Activated naive CD4-positive, alpha-beta T cell (primary cell): ENCODE measurements at places on chromosomes 2 and 18.
A peak's percentile ranks its signal among the peaks of the same experiment; 100 is the strongest.

DNA sequence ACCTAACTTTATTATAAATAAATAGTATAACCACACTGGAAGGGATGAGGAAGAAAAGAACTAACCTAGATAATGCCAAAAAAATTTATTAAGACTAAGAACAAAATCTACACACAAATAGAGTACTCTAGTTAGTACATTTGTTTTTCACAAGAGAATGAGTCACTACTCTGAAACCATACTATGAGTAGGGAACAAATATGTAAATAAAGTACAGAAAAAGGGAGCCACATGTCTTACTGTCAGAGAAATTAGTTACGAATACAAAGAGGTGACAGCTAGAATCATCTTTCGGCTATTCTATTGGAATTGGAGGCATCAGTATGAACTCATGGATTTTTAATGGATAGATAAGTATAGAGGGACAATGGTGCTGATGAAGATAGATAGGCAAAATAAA is 150.5 kb downstream of the COPS8 start:
- DNase-seq, result no peak

DNA sequence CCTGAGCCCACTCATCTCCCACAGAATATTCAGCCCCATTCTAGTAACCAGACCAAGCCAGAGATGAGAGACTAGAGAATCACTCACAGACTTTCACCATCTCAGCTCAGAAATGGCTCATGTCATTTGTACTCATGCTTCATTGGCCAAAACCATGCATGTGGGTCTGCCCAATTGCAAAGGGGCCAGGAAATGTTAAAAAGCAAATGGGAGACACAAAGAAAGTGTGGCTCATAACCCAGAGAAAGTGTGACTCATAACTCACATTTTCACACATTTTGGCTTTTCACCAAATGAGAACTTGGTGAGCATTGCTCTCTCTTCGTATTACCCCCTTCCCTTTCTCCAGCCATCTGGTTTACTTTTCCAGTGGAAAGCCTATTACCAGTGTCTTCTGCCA is 66.2 kb downstream of the MDH1 start:
- no peak for DNase-seq

- no peak for DNase-seq
Measured at GRCh38 chr2:25845843-25846505, 32.3 kb downstream of the ASXL2 start.

GRCh38 chr2:180125245-180125962 is 118.3 kb upstream of the CWC22 start:
- DNase-seq, result peak; percentile 5

- DNase-seq, result no peak
Measured at GRCh38 chr18:55296778-55297177, 291.2 kb downstream of the TCF4 start.

DNA sequence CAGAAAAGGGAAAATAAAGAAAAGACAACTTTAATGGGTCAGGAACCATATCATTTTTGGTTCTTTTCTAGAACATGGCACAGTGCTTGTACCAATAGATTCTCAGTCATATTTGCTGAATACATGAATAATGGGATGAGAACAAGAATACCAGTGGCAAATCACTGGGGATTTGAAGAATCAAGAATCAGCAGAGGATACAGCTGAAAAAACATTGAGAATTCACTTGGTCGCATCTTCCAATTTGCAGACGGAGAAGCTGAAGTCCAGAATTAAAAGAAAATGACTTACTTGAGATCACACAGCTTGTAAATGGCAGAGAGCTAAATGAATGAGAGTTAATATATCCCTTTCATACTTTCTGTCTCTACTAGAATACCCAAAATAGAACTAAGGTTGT is 362.2 kb downstream of the RAD51AP2 start:
- DNase-seq, result no peak

DNA sequence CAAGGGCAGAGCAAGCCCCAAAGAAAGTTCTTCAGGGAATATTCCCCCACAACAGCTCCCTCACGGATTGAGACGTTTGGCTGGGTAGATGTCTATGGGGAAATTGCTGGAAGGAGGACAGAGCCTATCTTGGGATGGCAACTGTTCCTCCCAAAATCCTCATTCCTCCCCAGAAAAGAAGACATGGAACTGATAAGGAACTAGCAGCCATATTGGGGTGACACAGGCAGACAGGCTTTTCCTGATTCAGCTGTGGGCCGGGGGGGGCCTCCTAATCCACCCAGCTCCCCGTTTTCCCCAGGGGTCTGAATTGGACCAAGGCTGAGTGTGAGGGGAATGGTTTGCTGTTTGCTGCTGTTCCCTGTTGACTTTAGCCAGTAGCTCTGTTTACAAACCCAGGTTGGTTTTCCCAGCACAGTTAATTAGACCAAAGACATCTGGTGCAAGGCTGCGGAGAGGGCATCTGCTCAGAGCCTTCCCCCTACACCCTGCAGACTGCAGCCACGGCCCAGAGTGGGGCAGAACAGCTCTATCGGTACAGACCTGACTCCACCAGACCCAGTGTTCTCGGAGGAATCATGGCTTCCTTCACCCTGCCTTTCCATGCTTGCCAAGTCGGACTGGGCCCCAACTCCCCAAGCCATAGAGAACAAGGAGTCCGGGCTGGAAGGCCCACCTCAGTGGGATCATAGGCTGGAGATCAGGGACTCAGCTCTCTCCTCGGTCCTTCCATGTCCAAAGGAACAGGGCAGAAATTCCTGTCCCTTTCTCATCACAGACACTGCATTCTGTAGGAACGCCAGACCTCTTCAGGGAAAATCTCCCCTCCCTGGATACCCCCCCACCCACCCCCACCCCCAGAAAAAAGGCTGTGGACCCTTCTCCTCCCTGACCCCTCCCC is 1.7 kb upstream of the PKDCC start:
- DNase-seq, result no peak

- no peak for DNase-seq
Measured at GRCh38 chr18:33804258-33804657, 226.2 kb downstream of the ASXL3 start.

- DNase-seq, result no peak
Measured at GRCh38 chr2:62920070-62920469, 130.6 kb upstream of the OTX1 start.

GRCh38 chr2:26786207-26787028 is 562 bp downstream of the CENPA start:
- no peak for DNase-seq

DNA sequence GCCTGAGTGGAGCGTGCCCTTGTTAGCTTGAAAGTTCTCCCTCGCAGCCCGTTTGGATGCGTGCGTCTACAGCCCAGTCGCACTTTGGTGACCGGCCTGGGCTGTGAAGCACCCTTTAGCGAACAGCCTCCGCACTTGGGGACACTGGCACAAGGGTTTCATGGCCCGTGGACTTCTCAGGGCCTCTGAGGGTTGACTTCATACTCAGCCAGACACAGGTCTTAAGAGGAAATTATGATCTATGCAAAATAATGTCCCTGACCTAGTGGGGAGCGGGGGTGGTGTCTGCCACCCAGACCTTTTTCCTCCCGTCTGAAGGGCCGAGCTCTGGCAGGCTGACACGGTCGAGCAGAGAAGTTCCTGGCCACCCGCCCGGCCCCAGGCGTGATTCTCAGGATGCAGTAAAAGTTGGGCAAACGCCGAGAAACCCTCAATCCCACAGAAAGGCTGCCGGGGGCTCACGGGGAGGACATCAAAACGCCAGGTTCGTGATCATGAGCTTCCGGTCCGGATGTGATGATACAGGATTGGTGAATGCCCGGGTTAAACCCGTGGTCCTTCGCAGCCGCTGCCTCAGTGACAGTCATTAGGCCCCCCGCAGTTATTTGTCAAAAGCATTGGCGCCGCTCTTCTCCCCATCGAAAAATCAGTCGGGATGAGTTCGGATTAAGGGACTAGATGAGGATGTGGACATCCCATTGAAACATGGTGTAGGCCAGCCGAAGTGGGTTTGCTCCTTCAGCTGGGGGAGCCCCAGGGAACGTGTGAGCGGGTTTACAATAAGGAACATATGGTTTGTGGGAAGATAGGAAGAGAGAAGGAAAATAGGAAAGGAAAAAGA is 3.6 kb upstream of the PAX3 start:
- no peak for DNase-seq

GRCh38 chr2:206368933-206369569 is 74.3 kb upstream of the ADAM23 start:
- DNase-seq, result no peak

DNA sequence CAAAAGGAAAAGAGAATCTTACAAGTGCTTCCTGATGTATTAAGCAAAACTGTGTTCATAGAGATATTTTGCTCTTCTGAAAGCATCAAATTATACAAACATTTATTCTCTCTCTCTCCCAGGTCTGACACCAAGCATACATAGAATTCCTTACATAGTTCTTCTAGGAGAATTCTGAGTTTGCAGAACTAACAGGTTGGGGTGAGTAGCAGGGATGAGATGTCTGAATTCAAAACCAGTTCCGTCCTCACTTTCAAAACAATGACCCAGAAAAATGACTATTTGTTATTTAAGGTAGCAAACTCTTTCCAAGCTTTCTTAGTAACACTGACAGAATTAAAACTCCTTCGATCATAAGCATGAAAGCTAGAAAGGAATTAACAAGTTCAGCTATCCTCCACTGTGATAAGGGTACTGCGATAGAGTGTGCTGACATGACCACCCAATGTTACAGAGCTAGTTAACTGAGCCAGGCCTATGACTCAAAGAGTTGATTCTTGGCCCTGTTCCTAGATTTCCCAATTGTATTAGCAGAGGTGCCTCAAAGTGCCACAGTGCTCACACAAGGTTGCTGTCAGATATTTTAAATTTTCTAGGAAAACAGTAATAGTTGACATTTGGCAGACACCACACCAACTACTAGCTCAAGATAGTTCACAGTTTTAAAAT is 85.8 kb upstream of the SETBP1 start:
- no peak for DNase-seq

GRCh38 chr2:177688844-177689243 is 296.3 kb downstream of the AGPS start:
- no peak for DNase-seq

- DNase-seq, result peak; percentile 22
Measured at GRCh38 chr18:74353169-74353775, 37.6 kb downstream of the C18orf63 start.

DNA sequence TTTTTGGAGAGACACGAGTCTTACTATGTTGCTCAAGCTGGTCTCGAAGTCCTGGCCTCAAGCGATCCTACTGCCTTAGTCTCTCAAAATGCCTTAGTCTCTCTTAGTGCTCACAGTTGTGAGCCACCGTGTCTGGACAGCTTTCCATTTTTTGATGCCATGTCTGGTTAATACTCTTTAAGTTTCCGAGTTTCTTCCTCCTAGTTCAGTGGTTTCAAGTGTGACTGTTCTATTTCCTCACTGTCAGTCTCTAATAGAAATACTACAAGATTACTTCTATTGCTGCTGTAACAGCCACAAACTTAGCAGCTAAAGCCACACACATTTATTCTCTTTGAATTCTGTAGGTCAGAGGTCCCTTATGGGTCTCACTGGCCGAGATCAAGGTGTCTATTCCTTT is 125.1 kb upstream of the MGAT5 start:
- no peak for DNase-seq

GRCh38 chr2:167028503-167028902 is 140.2 kb downstream of the XIRP2 start:
- no peak for DNase-seq

- no peak for DNase-seq
Measured at GRCh38 chr2:129717560-129718130, 261.8 kb upstream of the RAB6C start.

- no peak for DNase-seq
Measured at GRCh38 chr2:669323-669722, 7.9 kb downstream of the TMEM18 start.

- DNase-seq, result no peak
Measured at GRCh38 chr2:11405599-11406266, 60.2 kb downstream of the E2F6 start.

DNA sequence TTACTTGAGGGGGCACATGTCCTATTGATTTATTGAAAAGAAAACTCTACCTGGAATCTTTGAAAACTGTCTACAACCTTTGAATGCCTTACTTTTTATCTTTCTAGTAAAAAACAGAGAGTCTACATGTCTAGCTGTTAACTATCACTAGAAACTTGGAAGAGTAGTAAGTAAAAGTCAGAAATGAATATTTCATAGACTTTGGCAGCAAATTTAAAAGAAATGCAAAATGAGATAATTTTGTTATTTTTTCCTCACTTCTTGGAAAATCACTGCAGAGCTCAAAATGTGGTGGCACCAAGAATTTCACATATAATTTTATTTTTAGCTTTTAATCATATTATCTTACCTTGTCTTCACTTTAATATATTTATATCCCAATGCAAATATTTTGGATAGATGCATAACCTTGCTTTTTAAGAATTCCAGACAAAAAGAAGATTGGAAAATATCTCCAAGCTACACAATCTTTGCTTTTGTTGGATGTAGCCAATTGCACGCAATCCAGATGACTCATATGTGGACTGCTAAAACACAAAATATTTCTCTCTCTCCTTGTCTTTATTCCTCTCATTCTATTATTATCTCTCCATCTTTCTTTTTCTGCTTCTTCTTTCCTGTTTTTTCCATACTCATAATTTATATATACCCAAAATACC is 92.2 kb upstream of the DSEL start:
- no peak for DNase-seq

DNA sequence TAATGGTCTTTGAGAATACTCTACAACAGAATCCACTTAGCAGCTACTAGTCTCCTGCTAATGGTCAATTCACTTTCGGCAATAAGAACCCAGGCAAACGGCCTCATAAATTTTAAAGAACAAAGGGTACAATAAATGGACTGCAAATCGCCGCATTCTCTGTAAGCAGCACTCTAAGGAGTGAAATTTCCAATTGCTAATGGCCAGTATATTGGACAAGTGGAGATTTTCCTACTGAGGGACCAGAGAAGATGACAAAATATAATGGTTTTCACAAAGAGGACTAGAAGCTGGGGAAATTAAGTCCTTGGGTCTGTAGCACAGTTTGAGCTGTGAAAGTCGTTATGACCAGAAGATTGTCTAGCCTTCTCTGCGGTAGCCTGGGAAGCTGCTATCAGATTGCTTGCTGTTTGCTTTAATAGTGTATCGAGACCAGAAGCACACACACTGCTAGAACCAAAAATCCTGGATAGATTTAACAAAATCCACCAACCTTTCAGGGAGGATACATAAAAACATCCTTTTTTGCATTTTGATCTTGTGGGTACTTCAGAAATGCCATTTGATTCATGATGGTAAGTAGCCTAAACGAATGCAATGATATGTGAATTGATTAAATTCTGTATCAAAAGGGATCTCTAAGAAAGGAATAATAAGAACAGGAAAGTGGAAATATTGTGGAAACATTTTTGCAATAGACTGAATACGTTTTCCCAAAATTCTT is 53.6 kb upstream of the ATP8B1 start:
- no peak for DNase-seq

DNA sequence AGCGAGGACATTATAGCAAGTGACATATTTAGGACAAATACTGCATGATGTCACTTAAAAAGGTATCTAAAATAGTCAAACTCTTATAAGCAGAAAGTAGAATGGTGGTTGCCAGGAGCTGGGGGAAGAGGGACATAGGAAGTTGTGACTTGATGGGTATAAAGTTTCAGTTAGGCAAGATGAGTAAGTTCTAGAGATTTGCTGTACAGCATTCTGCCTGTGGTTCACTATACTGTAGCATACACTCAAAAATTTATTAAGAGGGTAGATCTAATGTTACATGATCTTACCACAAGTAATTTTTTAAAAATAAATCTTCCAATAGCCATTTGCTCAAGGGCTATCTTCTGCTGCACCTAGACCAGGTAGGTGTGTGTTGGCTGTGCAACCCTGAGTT is 78.1 kb upstream of the NPAS2 start:
- DNase-seq, result no peak
